ENCODE measurements at places on chromosomes 4 and X. TPM values are rescaled to one million over a fixed set of nuclear protein-coding genes. Genes with fewer than 3 reads are reported as not detected.

The NAT8L gene
- under 0.01 TPM for total RNA-seq

The S100G gene
- total RNA-seq = not detected

The STATH gene
- not detected for total RNA-seq

The SLITRK4 gene
- total RNA-seq = 7.0 TPM

The ZMAT1 gene
- 0.37 TPM for total RNA-seq

The TRAM1L1 gene
- total RNA-seq = 1.8 TPM

The PNCK gene
- not detected for total RNA-seq

The MAGEA2 gene
- not detected for total RNA-seq

The FAM133A gene
- not detected for total RNA-seq

Measured in subcutaneous preadipocyte (primary cell).